ENCODE measurements at places on chromosomes 7 and 10. TPM values are rescaled to one million over a fixed set of nuclear protein-coding genes. Genes with fewer than 3 reads are reported as not detected.

DNA sequence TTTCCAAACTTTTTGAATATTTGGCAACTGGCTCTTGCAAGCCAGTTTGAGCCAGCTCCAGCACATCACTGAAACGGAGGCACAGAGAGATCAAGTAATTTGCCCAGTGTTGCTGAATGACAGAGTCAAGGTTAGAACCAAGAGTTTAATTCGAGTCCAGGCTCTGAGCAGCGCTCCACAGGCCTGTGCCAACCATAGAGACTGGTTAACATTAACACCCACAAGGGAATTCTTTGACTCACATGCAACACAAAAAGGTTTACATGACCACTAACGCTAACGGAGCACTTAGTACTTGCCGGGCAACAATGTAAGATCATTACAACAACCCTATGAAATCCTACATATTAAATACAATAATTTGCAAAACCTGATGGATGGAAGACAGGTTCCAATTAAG is 1.5 kb downstream of the RGS10 start:
- H3K27me3 ChIP-seq, result no peaks in the 10 kb centered on the region
- H3K4me1 ChIP-seq, result peaks cover 27% of the 10 kb centered on the region
- peak overlapping the region; percentile 14 for H3K27ac ChIP-seq
- H3K4me3 ChIP-seq, result peak overlapping the region; percentile 84

Gene AP3M1
- 22.4 TPM for total RNA-seq

Gene BTBD16
- total RNA-seq, result not detected

- H3K4me3 ChIP-seq, result no peak overlapping the region
- DNase-seq, result no peak
- H3K4me1 ChIP-seq, result peaks cover 35% of the 10 kb centered on the region
- no peaks in the 10 kb centered on the region for H3K36me3 ChIP-seq
These were observed 56.0 kb upstream of the ST8SIA6 start for GRCh38 chr10:17510242-17510908.

GRCh38 chr10:31340343-31340742 is 21.3 kb downstream of the ZEB1 start:
- no peak overlapping the region for H3K27ac ChIP-seq
- no peak overlapping the region for H3K4me3 ChIP-seq
- no peak for DNase-seq
- H3K36me3 ChIP-seq, result no peaks in the 10 kb centered on the region
- peaks cover 24% of the 10 kb centered on the region for H3K4me1 ChIP-seq

GRCh38 chr7:105027176-105027853 is 13.3 kb downstream of the KMT2E start:
- H3K27ac ChIP-seq, result no peak overlapping the region
- H3K36me3 ChIP-seq, result no peaks in the 10 kb centered on the region
- H3K27me3 ChIP-seq, result no peaks in the 10 kb centered on the region
- peaks cover 29% of the 10 kb centered on the region for H3K4me1 ChIP-seq
- DNase-seq, result no peak

Gene CRYGN
- total RNA-seq, result not detected

GRCh38 chr10:74936577-74937265 is 110.3 kb downstream of the KAT6B start:
- H3K4me3 ChIP-seq, result peak overlapping the region; percentile 0
- peaks cover 17% of the 10 kb centered on the region for H3K4me1 ChIP-seq
- DNase-seq, result peak; percentile 35
- H3K36me3 ChIP-seq, result no peaks in the 10 kb centered on the region

Gene SGPL1
- 27.5 TPM for total RNA-seq

Gene MAT1A
- not detected for total RNA-seq

DNA sequence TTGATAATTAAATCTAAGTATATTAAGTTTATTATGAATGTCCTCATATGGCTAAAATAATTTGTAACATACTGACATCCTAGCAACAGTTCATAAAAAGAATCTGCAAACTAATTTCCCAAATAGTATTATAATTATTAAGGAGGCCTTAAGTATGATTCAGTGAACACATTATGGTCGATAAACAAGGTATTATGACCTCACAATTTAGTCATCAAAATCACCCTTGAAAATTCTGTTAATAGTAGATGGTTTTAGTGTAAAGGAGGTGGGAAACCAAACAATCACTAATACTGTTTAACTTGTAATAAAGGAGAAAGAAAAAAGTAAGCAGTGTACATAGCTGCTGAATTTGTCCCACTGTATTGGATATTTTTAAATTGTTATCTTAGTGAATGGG is 2.1 kb downstream of the ETV1 start:
- H3K4me3 ChIP-seq, result peak overlapping the region; percentile 100
- no peak overlapping the region for H3K27ac ChIP-seq
- no peaks in the 10 kb centered on the region for H3K36me3 ChIP-seq
- no peaks in the 10 kb centered on the region for H3K27me3 ChIP-seq
- peaks cover 40% of the 10 kb centered on the region for H3K4me1 ChIP-seq

DNA sequence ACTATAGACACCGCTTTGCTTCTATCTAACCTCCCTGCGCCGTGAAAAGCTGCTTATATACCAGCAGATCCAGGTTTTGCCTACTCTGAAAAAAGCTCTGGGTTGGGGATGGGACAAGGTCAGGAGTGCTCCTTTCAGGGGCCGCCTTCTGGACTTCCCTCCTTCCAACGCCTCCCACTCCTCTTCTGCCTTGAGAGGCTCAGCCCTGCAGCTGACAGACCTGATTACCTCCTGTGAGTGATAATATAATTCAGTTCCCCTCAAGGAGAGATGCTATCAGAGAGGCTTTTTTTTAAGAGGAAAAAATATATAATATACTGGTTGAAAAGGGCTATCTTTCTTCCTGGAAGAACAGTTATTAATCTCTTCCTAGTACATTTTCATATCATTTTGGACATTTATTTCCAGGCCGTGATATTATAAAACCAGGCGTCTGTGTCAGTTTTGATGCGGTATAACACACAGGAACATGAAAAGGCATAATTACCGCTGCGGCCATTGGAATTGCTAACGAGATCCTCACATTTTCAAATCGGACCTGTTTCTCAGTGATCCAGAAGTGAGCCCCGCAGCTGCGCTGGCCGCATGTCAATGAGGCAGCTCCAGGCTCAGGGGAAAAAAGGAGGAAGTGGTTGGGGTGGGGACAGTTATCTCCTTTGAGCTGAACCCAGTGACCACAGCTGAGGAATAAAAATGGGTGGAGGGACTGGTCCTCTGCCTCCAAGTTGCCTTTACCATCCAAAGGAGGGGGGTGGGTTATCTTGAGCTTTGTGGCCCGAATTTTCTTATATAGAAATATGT is 457.1 kb downstream of the TYW1 start:
- DNase-seq, result no peak
- H3K4me1 ChIP-seq, result no peaks in the 10 kb centered on the region
- no peak overlapping the region for H3K27ac ChIP-seq
- H3K27me3 ChIP-seq, result no peaks in the 10 kb centered on the region

Data from GM23248 (cell line).